ENCODE measurements at places on chromosomes 3 and 15. TPM values are rescaled to one million over a fixed set of nuclear protein-coding genes. Genes with fewer than 3 reads are reported as not detected.

Gene ATP2B2
- polyA plus RNA-seq, result 0.68 TPM

Gene TGM4
- 0.04 TPM for polyA plus RNA-seq

Gene FGF7
- polyA plus RNA-seq, result 40.5 TPM

Gene STRIT1
- 39.3 TPM for polyA plus RNA-seq

Gene DUOX2
- polyA plus RNA-seq, result 0.03 TPM

Gene WNT5A
- polyA plus RNA-seq, result 14.0 TPM

DNA sequence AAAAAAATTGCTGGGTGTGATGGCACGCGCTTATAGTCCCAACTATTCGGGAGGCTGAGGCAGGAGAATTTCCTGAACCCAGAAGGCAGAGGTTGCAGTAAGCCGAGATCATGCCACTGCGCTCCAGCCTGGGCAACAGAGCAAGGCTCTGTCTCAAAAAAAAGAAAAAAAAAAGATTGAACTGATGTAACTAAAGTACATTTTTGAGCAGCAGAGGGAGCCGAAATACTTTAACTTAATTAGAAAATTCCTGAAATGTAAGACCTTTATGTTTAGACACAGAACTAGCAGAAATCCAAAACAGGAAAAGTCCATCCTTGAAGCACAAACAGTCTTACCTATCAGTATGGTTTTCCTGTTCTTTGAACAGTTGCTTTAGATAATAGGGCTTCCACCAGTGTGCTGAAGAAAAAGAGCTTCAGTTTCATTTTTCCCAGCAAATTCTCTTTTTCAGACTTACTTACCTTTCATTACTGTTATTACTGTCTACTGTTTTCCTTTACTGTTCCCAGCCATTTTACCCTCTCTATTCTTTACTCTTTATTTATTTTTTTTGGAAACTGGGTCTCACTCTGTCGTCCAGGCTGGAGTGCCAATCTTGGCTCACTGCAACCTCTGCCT is 33.4 kb upstream of the ZNF609 start:
- DNase-seq, result peak; percentile 53

DNA sequence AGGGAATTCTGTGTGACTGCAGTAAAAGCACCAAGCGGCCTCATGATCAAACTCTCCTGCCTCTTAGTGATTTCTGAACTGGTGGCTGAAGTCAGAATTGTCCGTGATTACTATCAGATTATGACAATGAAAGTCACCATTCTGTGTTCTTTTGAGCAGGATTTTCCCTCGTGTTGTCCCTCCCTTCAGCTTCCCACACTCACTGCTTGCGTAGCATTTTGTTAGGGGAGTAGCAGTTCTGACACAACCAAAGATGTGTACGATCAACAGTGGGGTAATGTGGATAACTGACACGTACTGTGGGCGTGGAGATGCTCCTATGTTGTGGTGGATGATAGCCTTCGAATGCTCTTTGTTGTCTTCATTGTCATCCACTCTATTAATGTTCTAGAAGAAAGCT is 67.8 kb upstream of the ICE2 start:
- no peak for DNase-seq

GRCh38 chr15:24269166-24269571 is 406.4 kb upstream of the NPAP1 start:
- DNase-seq, result no peak

DNA sequence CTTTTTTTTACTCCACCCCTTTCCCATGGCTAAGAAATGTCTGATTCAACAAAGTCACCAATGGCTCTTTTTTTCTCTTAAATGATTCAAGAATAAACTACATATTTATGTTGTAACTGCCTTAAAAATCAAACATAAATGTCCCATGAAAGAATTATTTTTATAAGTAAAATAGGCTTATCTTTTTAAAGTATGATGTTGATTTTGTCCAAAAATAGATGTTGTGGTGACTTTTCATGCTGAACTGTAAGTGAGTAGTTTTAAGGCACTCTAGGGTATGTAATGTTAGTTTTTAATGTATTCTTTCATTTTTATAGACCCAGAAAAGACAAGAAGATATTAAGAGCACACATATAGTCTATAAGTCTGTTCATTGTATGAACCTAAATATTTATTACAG is 594.9 kb downstream of the NLGN1 start:
- DNase-seq, result peak; percentile 10

DNA sequence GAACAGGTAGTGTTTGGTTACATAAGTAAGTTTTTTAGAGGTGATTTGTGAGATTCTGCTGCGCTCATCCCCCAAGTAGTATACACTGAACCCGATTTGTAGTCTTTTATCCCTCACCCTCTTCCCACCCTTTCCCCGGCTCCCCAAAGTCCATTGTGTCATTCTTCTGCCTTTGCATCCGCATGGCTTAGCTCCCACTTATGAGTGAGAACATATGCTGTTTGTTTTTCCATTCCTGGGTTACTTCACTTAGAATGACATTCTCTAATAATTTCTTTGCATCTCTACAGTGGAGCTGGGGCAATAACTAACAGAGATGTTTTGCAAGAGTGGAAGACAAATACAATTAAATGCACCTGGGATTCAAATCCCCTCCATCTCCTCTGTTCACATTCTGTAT is 93.2 kb downstream of the TP63 start:
- DNase-seq, result peak; percentile 94

GRCh38 chr3:169133178-169134161 is 530.0 kb downstream of the MECOM start:
- DNase-seq, result peak; percentile 21

DNA sequence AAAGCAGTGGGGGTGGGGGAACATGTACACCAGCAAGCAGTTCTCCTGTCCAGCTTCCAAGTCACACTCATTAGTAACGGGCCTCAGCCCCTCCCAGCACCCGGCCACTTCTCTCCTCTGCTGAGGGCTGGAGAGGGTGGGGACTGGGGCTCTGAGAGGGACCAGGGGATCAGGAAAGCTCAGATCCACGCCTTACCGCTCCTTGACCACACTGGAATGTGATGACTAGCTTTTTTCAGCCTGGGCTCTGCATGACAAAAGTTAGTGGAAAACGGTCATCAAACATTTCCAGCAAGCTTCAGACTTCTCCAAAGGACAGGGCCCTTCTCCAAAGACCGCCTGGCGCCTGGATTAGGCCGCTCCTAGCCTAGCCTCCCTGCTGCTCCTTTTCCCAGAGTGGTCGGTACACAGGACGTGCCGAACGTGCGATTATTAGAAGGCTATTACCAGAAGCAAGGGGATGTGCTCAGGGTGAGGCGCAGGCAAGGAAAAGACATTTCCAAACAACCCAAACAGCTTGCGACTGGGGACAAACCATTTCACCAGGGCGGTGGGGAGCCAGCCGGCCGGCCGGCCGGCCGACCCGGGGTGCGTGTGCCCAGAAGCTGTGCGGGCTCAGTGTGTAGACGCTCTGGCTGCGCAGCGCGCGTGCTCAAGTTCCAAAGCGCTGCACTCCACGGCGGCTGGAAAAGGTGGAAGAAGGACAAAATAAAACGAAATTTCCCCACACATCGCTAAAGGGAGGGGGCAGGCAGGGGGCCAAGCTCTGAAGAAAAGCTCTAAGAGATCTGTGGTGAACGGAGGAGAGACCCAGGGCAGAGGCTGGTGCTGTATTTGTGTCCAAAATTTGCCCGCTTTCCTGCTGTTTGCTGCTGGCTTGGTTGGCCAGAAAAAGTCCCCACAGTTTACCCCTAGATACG is 51.0 kb upstream of the SSR3 start:
- DNase-seq, result peak; percentile 85

DNA sequence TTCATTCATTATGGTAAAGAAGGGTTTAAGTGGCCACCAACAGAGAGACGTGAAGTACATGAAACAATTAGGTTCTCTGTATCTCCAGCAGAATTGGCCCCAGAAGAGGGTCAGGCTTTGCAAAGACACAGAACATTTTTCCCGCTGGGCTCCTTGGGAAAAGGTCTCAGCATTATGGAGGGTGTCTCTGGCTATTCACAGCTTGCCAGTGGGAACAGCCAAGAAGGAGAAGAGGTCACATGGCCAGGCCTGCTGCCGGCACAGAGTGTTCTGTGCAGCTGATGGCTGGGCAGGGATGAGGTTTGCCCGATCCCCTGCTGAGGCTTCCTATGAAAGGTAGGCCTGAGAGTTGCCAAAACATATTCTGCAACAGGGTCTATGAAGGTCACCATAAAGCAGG is 77.8 kb upstream of the LPP start:
- no peak for DNase-seq

DNA sequence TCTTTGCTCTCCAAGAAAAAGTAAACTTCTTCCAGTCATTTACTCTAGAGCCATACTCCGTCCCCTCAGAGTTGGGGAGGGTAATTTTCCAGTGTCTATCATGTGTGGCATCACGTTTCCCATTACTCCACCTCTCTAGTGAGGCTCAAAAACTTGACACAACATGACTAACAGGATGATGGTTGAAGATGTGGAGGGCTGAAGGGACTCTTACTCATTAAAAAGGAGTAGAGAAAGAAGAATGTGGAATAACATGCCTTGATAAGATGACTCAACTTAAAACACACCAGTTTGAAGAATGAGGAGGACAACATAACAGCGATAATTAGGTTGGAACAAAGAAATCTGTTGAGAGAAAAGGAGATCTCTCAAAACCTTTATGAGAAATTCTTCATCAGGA is 894.3 kb downstream of the OTOL1 start:
- DNase-seq, result no peak

DNA sequence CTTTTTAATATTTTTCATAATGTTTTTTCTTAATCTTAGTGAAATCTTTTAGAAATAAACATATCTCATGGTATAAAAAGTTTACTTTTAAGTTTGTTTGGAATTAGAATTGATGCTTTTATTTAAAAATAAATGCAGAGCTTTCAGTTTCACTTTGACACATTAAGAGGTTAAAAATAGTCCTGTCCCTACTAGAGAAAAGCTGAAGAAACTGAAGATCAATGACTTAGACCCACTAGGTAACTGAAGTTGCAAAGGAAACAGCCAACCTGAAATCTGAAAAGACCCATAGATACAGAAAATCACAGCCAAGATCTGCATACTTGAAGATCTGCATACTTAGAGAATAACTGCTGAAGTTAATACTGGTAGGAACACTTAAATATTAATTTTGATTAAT is 237.6 kb downstream of the RAP2B start:
- no peak for DNase-seq

DNA sequence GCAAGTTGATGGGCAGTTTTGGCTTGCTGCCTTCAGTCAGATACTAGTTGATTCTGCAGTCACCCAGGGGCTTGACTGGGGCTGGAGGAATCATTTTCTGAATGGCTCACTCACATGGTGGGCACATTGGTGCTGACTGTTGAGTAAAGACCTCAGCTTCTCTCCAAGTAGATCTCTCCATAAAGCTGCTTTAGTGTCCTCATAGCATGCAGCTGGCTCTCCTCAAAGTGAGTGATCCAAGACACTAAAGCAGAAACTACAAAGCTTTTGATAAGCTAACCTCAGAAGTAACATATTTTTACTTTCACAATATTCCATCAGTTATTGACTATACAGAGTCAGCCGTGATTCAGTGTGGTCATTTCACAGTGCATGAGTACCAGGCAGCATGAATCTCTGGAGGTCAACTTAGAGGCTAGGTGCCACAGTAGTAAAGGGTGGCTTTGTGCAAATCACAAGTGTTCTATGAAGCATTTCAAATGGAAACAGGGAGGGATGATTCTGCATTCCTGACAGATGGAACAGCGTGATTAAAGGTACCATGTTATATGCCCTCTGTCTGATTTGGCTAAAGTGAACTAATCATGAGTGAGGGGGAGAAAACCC is 24.3 kb upstream of the ATP8B4 start:
- no peak for DNase-seq

DNA sequence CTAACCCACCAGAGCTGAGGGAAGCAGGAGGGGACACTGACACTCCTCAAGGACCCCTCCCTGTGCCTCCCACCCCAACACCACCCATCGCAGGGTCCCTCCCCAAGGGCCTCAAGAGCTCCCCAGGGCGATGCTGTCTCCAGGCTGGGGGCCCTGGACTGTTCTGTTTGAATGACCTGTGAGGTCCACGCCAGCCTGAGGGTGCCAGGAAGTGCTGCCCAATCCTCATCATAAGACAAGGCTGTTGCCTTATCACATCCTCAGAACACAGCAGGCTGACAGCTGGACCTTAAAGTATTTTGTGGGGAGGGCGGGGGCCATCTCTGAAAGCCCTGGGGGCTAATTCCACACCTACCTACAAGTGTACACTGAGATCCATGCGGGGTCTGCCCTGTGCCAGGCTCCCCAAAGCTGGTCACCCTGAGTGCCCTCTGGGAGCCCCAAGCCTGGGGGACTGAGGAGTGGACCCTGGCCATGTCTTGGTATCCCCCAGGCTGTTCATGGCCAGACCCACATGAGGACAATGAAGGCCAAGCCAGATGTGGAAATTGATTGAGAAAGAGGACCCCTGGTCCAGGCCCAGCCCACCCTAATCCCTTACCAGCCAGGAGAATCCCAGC is 23.8 kb upstream of the GOLGA6C start:
- DNase-seq, result peak; percentile 0

DNA sequence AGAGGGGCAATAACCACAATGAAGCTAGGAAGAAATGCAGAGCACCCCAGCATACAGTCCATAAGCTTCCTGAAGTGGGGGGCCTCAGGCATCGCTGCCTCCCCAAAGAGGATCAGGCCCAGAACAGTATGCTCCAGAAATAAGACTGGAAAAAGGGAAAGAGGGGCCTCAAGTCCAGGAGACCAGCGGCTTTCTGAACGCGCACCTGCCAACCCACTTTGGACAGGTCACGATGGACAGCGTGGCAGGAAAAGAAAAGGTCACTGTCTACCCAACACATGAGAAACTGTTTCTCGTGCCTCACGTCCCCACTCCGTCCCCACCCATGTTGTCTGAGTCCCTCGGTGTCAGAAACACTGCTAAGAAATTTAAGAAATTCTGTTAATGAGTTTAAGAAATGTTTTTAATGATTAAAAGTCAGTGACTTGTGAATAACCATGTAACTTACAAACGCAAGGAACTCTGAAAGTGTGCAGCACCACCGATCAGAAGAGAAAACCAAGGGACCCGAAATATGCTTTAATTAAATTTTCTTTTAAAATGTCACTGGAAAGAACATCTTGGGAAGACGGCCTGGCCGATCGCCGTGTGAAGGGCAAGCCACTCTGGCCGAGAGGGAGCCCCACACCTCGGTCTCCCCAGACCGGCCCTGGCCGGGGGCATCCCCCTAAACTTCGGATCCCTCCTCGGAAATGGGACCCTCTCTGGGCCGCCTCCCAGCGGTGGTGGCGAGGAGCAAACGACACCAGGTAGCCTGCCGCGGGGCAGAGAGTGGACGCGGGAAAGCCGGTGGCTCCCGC is 1.7 kb upstream of the PPARG start:
- DNase-seq, result peak; percentile 10

DNA sequence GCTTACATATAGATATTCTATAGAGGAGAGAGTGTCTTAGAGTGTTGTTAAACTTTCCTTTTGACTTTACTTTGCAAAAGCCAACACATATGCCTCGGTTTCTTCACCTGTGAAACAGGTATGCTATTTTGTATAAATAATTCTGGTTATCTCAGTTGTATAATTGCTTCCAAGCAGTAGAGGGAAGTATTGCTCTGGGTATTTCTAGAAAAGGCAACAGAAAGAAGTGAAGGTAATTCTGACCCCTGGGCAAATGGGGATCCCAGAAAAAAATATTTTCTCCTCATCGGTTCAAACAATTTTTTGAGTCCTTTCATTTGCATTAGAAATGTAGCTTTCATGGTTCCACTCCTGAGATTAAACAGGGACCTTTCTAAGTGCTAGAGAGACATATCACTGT is 216.5 kb upstream of the SEMA6D start:
- no peak for DNase-seq

GRCh38 chr3:64651741-64652241 is 36.0 kb downstream of the ADAMTS9 start:
- peak; percentile 86 for DNase-seq

GRCh38 chr15:70829371-70830166 is 24.4 kb downstream of the LARP6 start:
- no peak for DNase-seq

Data from muscle of leg (tissue), 16 donors.